Right lung (tissue), 10 donors: ENCODE measurements at places on chromosomes 3 and 15.

DNA sequence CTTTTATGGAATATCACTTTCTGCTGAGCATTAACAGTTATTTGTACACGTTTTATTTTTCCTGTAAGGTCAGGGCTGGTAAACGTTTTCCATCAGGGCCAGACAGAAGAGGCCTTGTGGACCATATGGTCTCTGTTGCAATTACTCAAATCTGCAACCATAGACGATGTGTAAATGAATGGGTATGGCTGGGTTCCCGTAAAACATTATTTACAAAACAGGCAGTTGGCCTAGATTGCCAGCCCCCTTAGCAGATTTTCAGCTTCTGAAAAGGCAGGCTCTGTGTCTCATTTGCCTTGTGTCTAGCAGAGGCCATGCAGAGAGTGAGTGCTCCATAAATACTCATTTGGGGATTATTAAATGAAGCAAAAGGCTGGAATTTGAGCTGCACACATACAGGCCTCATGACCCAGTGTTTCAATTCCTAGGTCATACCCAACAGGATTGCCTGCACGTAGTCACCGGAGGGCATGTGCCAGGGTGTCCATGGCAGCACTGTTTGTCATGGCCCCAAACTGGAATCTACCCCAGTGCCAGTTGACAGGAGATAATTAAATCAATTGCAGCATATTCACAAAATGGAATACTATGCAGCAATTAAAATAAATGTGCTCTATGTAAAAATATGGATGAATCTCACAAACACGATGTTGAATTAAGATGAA lies 51.3 kb downstream of the GPD1L start:
- peak; percentile 70 for DNase-seq

DNA sequence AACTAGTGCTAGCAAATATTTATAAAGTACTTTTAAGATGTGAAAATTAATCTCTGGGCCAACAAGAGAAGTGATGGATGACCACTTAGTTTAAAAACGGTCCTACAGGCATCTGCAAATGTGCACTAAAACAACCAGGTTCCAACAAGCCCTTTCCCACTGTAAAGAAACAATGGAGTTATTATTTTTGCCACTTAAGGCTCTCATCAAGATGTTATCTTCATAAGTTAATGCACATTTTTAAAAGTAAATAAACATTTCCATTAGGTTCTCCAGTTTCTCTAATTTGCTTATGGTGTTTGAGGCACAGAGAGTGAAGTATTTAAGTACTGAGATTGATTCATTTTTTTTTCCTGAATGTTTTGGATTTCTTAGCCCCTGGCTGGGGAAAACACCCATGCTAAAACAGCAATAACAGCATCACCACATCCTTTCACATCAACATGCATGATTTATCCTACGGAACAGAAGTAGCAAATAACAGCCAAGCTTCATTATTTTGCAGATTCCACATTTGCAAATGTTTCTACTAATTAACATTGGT lies 20.8 kb downstream of the ABI3BP start:
- DNase-seq = no peak

DNA sequence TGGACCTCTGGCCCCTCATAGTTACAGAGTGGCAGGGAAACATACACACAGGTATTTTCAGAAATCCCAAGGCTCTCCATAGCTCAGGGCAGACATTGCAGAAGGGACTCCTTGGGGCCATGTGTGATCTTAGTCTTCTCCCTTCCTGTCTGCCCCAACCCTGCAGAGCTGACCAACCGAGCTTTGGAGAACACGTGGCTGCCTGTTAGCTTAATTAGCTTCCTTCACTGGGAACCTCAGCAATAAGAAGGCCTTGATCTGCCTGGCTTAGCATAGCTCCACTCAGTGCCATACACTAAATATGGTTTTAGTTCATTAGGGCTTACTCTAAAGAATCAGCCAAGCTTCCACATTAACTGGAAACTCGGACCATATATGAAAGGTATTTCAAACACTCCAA lies 12.3 kb downstream of the LYZL4 start:
- no peak for DNase-seq

DNA sequence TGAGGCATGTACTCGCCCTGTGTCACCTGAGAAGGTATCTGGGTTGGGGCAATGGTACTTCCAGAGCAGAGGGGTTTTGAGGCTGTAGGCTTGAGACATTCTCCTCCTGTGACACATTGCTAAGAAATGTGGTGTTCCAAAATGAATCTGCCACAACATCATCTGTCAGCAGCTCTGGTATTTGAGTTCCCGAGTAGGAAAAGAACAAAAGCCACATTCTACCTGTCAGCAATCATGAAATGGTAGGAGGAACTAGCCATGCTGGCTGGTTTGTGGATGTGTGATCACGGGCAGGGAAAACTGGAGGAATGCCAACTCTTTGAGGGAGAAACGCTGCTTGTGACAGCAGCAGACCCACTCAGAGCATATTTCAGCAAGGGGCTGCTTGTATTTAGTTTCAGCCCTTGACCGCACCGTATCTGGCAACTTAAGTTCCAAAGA lies 579.4 kb upstream of the TBL1XR1 start:
- peak; percentile 59 for DNase-seq

DNA sequence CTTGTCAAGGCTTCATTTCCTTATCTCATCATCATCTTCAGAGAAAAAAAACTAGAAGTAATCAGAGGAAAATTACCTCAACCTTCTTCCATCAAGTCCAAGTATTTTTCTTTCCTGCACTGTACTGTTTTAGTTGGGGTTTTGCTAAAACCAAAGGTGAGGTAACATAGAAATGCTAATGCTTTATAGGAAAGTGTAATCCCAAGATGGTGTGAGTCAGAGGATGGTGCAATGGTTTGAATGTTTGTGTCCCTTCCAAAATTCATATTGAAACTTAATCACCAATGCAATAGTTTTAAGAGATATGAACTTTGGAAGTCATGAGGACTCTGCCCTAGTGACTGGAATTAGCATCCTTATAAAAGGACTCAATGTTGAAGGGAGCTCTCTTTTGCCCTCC lies 79.5 kb downstream of the KBTBD8 start:
- no peak for DNase-seq

DNA sequence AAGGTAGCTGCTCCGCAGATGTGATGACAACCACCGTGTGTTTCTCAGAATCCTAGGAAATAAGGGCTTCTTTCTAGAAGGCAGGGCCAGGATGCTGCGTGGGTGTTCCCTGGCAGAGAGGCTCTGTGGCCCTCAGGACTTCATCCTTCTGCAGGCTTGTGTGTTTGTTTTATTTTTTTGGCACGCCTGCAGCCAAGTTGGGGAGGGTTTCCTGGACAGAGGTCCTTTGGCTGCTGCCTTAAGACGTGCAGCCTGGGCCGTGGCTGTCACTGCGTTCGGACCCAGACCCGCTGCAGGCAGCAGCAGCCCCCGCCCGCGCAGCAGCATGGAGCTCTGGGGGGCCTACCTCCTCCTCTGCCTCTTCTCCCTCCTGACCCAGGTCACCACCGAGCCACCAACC lies at the start of gene CLEC3B:
Gene CLEC3B (plus strand): TSS at position 266 of the 400 bp plus-strand sequence. CDS start 60 bp downstream, at position 326.
- peak; percentile 73 for DNase-seq

- no peak for DNase-seq
Measured at GRCh38 chr15:62894322-62895085, 148.0 kb upstream of the TPM1 start.

DNA sequence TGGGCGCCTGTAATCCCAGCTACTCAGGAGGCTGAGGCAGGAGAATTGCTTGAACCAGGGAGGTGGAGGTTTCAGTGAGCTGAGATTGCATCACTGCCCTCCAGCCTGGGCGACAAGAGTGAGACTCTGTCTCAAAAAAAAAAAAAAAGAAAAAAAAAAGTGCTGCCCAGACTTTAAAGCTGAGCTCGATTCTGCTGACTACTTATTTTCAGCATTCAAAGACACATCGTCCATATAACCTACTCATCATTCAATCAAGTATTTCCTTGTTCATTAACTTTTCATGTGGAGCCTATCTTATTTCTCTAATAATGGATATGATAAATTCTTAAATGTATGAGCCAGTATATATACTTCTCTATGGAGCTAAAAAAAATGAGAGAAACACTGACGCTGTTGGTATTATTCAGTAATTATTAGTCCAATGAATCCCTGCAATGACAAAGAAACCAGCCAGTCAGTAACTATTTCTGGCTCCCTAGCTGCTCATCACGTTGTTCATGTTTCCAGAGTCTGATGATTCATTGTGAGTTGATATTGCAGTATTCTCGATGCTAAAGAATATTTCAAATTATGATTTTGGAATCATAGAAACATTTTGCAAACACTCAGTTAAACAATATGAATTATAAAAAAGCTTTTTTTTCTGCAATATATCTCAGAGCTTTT lies 111.9 kb downstream of the RAP2B start:
- no peak for DNase-seq

- DNase-seq = no peak
Measured at GRCh38 chr3:50417637-50418033, 58.3 kb upstream of the TMEM115 start.

DNA sequence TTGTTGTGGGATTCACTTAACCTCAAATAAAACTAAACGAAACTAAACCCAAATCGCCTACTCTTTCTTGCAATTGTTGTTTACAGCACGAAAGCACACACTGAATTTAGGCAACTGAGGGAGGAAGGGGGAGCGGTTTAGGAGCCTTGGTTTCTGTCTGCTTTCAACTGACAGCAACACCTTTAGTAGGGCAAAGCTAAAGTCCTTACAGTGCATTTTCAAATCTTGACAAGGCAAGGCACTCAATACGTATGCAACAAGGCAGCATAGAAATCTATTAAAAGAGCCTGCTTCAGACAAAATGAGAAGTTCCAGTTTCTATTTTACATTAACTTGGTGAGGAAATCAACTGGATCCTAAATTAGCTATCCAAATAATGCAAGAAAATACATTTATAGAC lies 174.6 kb downstream of the CHST2 start:
- no peak for DNase-seq
